ENCODE measurements at places on chromosomes 3 and 15. TPM values are rescaled to one million over a fixed set of nuclear protein-coding genes. Genes with fewer than 3 reads are reported as not detected.

The LEKR1 gene
- total RNA-seq, result 1.9 TPM

The NR2E3 gene
- 1.2 TPM for total RNA-seq

The PEX11A gene
- 38.5 TPM for total RNA-seq

The TMEM212 gene
- not detected for total RNA-seq

The NOX5 gene
- total RNA-seq, result 0.17 TPM

The SI gene
- total RNA-seq, result 58.6 TPM

The GPR15 gene
- total RNA-seq, result 6.9 TPM

The PIERCE2 gene
- 5.4 TPM for total RNA-seq

The TAGLN3 gene
- 0.49 TPM for total RNA-seq

The DISP2 gene
- total RNA-seq, result 23.4 TPM

The DAPK2 gene
- total RNA-seq, result 32.0 TPM

The ISL2 gene
- total RNA-seq, result 0.51 TPM

The PCLAF gene
- total RNA-seq, result 14.7 TPM

The GOLGA8O gene
- total RNA-seq, result 0.60 TPM

The PLA1A gene
- 0.58 TPM for total RNA-seq

The SLC28A1 gene
- total RNA-seq, result not detected

The KCNMB3 gene
- total RNA-seq, result 2.4 TPM

The FAM131A gene
- 29.8 TPM for total RNA-seq

The PDZRN3 gene
- 17.9 TPM for total RNA-seq

The TNK2 gene
- total RNA-seq, result 16.8 TPM

The XIRP1 gene
- 0.31 TPM for total RNA-seq

The PIK3R4 gene
- total RNA-seq, result 20.1 TPM

The PLA2G4B gene
- 5.2 TPM for total RNA-seq

The GALNT15 gene
- 5.5 TPM for total RNA-seq

The TRH gene
- not detected for total RNA-seq

The SPG11 gene
- 135 TPM for total RNA-seq

The BMF gene
- 32.1 TPM for total RNA-seq

The RNU6-1 gene
- total RNA-seq, result not detected

The ECE2 gene
- 2.2 TPM for total RNA-seq

The SCN11A gene
- 0.23 TPM for total RNA-seq

The USP50 gene
- 0.38 TPM for total RNA-seq

The REC114 gene
- not detected for total RNA-seq

The GMNC gene
- total RNA-seq, result not detected

The PLA2G4D gene
- 0.35 TPM for total RNA-seq

The ACKR2 gene
- 10.4 TPM for total RNA-seq
